ENCODE measurements at places on chromosomes 11 and 22.

- DNase-seq = no peak
Measured at GRCh38 chr11:64247729-64248531, 1.2 kb upstream of the PPP1R14B start.

DNA sequence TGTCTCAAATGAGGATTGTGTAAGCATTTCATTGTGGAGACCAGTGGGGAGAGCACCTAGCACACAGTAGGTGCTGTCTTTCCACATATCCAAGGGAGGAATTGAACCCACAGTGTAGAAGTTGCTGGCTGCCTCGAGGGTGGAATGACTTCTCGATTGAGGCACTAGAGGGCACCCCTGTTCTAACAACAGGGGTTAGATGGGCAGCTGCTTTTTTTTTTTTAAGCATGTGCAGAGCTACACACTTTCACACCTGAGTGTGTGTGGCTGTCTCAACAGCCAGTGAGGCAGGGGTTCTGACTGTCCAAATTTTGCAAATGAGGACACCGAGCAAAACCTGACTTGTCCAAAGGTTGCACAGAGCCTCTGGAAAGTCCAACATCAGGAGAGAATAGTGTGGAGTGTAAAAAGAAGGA, 118.2 kb upstream of the CRYBB3 start:
- DNase-seq = no peak

- DNase-seq = no peak
Measured at GRCh38 chr22:37039466-37039865, 12.1 kb upstream of the KCTD17 start.

GRCh38 chr22:45246060-45246985, 5.6 kb upstream of the KIAA0930 start:
- DNase-seq = no peak

- no peak for DNase-seq
Measured at GRCh38 chr11:116636341-116636929, 136.4 kb downstream of the BUD13 start.

DNA sequence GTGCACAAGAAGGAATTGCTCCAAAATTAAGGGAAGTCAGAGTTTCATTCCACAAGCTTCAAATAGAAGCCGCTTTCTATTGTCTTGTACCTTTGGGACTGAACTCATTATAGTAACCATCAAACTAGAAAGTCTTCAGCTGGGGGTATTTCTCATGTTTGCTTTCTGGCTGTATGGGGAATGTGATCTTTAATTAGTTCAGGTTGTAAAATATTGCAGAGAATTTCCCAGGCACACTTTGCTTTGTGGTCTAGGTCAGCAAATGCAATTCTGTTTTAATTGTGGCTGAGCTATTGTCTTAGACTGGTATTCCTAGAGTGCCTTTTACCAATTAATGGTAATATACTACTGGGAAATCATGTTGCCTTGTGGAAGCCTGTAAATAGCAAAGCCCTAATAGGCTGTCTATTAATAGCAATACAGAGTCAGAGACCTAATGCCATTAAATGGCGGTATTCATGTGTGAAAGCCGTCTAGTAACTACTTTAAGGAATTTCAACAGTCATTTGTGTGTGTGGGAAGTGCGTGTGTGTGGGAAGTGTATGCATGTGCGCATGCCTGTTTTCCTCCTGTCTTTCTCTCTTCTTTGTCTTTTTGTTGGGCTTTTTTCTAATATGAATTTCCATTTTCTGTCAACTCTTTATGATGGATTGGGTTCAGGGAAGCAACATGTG, 276.6 kb downstream of the FAT3 start:
- DNase-seq = no peak

GRCh38 chr11:19508165-19508564, 204.5 kb upstream of the NAV2 start:
- no peak for DNase-seq
